Endodermal cell (in vitro differentiated cells): ENCODE measurements at places on chromosomes 1 and 21. TPM values are rescaled to one million over a fixed set of nuclear protein-coding genes. Genes with fewer than 3 reads are reported as not detected.

RAVER2 gene
- total RNA-seq, result 16.7 to 22.9 TPM (median 21.8 TPM) in 3 replicates

RIMS3 gene
- 7.5 and 8.0 TPM in 2 replicates for total RNA-seq

CNTN2 gene
- total RNA-seq, result 0.12 TPM in 1 of 3 replicates, not detected in the others

LRRC38 gene
- total RNA-seq, result 0.40 to 0.51 TPM in 2 of 3 replicates, not detected in the other

CFHR4 gene
- total RNA-seq, result not detected in 2 replicates

PCAT6 gene
- 3.1 to 16.5 TPM (median 5.0 TPM) in 3 replicates for total RNA-seq

TFF2 gene
- total RNA-seq, result not detected in 3 replicates

TAL1 gene
- total RNA-seq, result 0.07 TPM in 1 of 3 replicates, not detected in the others

HMGN2 gene
- 565 to 773 TPM (median 763 TPM) in 3 replicates for total RNA-seq

FCRLA gene
- total RNA-seq, result not detected in 3 replicates

PSMD4 gene
- 188 and 189 TPM in 2 replicates for total RNA-seq

LEFTY1 gene
- total RNA-seq, result 76.0 to 806 TPM (median 85.4 TPM) in 3 replicates

LRP8 gene
- 36.9 and 39.6 TPM in 2 replicates for total RNA-seq

LCE6A gene
- total RNA-seq, result not detected in 2 replicates

DDI2 gene
- 24.7 to 37.6 TPM (median 35.2 TPM) in 3 replicates for total RNA-seq

LAD1 gene
- 13.5 and 14.3 TPM in 2 replicates for total RNA-seq

LORICRIN gene
- not detected in 2 replicates for total RNA-seq

C1orf226 gene
- 5.1 and 5.4 TPM in 2 replicates for total RNA-seq

CAPN8 gene
- total RNA-seq, result not detected in 2 replicates

KISS1 gene
- total RNA-seq, result not detected in 2 replicates

EPS8L3 gene
- total RNA-seq, result not detected in 3 replicates

COL8A2 gene
- 0.15 to 0.49 TPM (median 0.18 TPM) in 3 replicates for total RNA-seq

TAF5L gene
- 17.7 and 18.8 TPM in 2 replicates for total RNA-seq

CRP gene
- total RNA-seq, result 0.92 to 1.2 TPM (median 1.2 TPM) in 3 replicates

OLFM3 gene
- total RNA-seq, result 0.11 and 0.26 TPM in 2 replicates

PADI6 gene
- not detected in 3 replicates for total RNA-seq

LHX8 gene
- not detected in 2 replicates for total RNA-seq

TMCC2 gene
- 3.6 to 5.8 TPM (median 5.8 TPM) in 3 replicates for total RNA-seq

ADCY10 gene
- 0.13 and 0.18 TPM in 2 replicates for total RNA-seq

FOXJ3 gene
- 62.1 and 67.3 TPM in 2 replicates for total RNA-seq

LCE1F gene
- not detected in 3 replicates for total RNA-seq

S100A5 gene
- not detected in 2 replicates for total RNA-seq

CCDC181 gene
- total RNA-seq, result 3.3 and 4.9 TPM in 2 replicates

TIMM17A gene
- total RNA-seq, result 24.6 to 43.3 TPM (median 41.7 TPM) in 3 replicates

SLC2A1 gene
- 42.5 to 1,235 TPM (median 49.2 TPM) in 3 replicates for total RNA-seq

RGS21 gene
- not detected in 3 replicates for total RNA-seq

RASSF5 gene
- 0.26 and 0.27 TPM in 2 replicates for total RNA-seq

PDC gene
- total RNA-seq, result not detected in 3 replicates

TRAF5 gene
- 43.7 and 56.5 TPM in 2 replicates for total RNA-seq

CCDC27 gene
- not detected in 2 replicates for total RNA-seq

SLC2A5 gene
- not detected in 3 replicates for total RNA-seq

KIAA1614 gene
- 2.8 and 3.3 TPM in 2 replicates for total RNA-seq

SLAMF6 gene
- total RNA-seq, result not detected in 3 replicates

RSPH1 gene
- 0.80 to 2.3 TPM (median 2.2 TPM) in 3 replicates for total RNA-seq

PROX1 gene
- 1.5 and 1.9 TPM in 2 replicates for total RNA-seq

TSTD1 gene
- total RNA-seq, result 68.2 to 94.7 TPM (median 76.4 TPM) in 3 replicates

SPATA45 gene
- 0.52 TPM in 1 of 2 replicates, not detected in the other for total RNA-seq
